Urinary bladder (tissue), 4 donors: ENCODE measurements at places on chromosomes 4 and X. TPM values are rescaled to one million over a fixed set of nuclear protein-coding genes. Genes with fewer than 3 reads are reported as not detected.

DNA sequence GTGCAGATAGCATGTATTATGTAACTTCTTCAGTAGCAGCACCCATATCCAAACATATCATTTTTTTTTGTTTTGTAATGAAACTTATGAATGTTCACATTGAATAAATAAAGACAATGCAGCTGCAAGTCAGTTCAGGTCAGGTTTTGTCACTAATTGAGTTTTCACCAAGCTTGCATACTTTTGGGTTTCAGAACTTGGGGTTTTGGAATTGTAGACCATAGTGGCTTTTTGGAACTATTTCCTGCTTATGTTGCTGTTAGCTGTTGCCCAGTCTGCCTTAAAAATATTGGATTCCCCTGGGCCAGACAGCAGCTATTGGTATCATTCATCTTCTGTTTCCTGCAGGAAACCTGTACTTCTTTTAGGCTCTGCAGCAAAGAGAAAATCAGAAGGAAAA lies 113.4 kb upstream of the LIMCH1 start:
- DNase-seq: no peak

- DNase-seq: no peak
These were observed 43.0 kb upstream of the CDKN2AIP start for GRCh38 chr4:183401473-183401872.

DNA sequence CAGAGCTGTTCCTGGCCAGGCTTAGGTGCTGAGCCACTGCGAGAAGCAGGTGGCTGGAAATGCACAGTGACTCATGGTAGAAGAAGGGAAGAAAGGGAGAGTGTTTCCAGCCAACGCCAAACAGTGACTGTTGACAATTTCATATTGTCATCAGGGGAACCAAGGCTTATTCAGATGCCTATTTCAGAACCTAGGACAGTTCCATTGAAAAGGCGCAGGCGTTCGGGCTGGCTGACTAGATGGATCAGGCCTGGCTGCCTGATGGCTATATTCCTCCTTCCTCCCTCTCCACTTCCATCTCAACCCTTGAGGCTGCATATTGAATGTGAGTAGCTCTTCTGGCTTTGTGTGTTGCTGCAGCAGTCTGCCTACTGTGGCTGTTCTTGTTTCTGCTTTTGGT lies 73.0 kb upstream of the FRMPD4 start:
- DNase-seq: no peak

GRCh38 chr4:128854433-128854832 lies 44.9 kb downstream of the JADE1 start:
- DNase-seq: no peak

DNA sequence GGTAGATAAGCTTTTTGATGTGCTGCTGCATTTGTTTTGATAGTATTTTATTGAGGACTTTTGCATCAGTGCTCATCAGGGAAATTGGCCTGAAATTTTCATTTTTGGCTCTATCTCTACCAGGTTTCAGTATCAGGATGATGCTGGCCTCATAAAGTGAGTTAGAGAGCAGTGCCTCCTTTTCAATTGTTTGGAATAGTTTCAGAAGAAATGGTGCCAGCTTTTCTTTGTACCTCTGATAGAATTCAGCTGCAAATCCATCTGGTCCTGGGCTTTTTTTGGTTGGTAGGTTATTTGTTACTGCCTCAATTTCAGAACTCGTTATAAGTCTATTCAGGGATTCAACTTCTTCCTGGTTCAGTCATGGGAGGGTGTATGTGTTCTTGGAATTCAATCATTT lies 15.6 kb upstream of the TMPRSS11F start:
- no peak for DNase-seq

Gene VCX3A
- not detected for polyA plus RNA-seq

GRCh38 chrX:67693928-67694327 lies 150.1 kb downstream of the AR start:
- DNase-seq: no peak

DNA sequence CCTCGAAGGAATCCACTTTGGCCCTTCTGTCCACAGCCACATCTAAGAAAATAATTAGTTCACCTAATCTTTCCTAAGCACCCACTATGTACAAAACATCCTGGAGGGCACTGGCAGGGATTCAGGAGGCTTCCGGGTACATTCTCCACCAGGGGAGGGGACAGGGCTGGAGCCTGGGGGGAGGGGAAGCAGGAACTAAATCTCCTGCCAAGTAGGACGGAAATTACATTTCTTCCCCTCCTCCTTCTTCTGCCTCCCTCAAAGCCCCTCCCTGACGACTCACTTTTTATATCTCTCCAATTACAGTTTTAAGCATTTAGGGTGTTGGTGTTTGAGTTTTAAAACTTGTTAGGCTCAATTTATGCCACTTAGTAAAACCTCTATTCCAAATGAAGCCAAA lies 203.1 kb downstream of the BCOR start:
- DNase-seq: no peak

DNA sequence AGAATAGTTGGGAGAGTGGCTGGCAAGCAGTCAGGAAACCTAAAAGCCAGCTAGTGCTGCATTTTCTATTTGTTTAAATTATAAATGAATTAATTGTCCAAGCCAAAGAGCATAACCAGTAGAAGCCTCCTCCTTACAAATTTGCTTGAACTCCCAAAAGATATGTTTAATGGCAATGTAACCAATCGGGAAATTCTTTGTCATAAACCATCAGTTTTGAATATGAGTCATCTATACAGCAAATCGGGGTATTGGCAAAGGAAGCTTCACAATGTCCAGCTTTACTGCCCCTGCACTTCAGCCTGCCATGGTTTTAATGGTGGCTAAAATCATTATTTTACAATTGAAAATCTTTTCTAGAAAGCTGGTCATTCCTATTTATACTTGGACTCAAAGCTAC lies 216.6 kb downstream of the SHROOM3 start:
- DNase-seq: no peak

- DNase-seq: no peak
These were observed 80.8 kb downstream of the HMGN5 start for GRCh38 chrX:81120936-81121371.

GRCh38 chr4:43014256-43014655 lies 121.7 kb downstream of the GRXCR1 start:
- no peak for DNase-seq

Gene ATOH1
- not detected for polyA plus RNA-seq

- no peak for DNase-seq
These were observed 10.4 kb downstream of the HAUS7 start for GRCh38 chrX:153459986-153460385.

DNA sequence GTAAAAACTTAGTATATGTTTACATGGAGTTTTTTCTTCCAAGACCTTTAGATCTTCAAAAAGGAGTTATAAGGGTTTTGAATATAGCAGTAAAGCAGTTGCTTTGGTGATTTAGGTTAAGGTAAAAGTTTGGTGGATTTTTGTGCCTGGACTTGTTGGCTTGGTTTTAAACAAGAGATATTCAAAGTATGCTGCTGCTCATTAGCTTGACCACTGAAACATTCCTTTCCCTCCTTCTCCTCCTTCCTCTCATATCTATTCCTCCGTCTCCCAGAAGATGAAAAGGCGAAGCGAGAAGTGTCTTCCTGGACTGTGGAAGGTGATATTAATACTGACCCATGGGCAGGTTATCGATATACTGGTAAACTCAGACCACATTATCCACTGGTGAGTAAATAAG lies 38.4 kb downstream of the METAP1 start:
- no peak for DNase-seq
